ENCODE measurements at places on chromosomes 12 and 14. TPM values are rescaled to one million over a fixed set of nuclear protein-coding genes. Genes with fewer than 3 reads are reported as not detected.

DNA sequence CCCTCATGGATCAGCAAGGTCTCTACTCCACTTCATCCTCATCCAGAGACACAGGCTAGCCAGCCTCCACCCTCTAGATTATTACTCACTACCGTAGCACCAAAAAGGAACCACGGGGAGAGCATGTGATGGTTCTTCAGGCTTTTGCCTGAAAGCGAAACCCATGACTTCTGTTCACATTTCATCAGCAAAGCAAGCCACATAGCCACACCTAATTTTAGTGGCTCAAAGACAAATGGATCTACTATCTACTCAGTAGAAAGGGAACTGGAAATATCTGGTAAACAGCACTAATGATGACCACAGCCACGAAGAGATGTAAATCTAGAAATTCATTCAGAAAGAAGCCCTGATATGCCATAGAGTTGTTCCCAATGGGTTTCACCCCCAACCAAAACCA, 51.4 kb downstream of the VCPKMT start:
- DNase-seq: no peak

- no peak for DNase-seq
Measured at GRCh38 chr12:16297521-16297920, 20.0 kb upstream of the SLC15A5 start.

DNA sequence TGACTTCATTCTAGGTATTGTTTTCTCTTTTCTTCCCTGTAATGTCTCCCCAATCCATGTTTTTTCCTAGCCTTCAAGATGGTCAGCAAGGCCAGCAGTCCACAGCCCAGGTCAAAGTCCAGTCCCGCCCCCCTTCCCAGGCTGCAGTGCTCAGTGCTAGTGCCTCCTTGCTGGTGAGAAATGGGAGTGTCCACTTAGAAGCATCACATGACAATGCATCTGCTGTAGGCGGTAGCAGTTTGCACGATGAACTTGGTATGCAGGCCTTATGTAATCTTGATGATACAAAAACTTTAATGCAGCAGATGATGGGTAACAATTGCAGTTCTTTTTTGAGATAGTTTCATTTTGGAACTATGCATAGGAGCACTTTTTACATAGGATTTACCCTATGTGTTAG, 88.4 kb downstream of the PCNX1 start:
- DNase-seq: no peak

GRCh38 chr12:60165781-60166180, 570.0 kb downstream of the SLC16A7 start:
- no peak for DNase-seq

DNA sequence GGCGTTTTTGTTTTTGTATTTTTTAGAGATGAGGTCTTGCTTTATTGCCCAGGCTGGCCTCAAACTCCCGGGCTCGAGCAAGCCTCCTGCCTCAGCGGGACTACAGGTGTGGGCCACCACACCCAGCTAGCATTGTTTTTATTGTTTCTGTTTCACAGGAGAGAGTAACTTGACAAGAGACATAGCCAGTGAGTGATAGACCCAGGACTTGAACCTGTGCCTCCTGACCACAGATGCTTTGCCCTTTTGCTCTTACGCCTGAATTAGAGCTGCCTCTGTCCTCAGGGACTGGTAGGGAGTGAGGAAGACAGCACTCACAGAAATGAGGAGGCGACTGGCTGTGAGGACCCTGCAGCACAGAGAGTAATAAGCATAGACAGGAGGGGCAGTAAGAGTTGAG, 2.3 kb downstream of the EVL start:
- no peak for DNase-seq

DNA sequence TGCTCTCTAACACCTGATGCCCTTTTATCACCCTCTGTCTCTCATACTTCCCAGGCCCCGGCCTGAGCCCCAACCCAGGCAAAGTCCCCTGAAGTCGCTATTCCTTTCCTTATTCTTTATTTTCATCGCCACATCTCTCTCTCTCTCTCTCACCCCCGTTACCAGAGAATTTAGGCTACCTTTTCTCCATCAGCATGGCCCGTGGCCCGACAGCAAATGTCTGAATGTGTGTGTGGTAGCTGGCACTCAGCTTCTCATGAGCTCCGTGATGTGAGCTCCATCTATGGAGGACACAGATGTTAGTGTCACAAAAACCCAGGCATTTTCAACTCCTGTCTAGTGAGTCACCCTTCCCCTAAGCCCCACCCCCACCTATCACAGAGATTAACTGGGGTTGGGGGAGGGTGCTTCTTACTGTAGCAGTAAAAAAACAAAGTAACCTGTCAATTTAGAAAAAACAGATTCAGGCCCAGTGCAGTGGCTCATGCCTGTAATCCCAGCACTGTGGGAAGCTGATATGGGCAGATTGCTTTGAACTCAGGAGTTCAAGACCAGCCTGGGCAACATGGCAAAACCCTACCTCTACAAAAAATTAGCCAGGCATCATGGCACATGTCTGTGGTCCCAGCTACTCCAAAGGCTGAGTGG, 53.8 kb downstream of the VCPKMT start:
- DNase-seq: peak; percentile 55

DNA sequence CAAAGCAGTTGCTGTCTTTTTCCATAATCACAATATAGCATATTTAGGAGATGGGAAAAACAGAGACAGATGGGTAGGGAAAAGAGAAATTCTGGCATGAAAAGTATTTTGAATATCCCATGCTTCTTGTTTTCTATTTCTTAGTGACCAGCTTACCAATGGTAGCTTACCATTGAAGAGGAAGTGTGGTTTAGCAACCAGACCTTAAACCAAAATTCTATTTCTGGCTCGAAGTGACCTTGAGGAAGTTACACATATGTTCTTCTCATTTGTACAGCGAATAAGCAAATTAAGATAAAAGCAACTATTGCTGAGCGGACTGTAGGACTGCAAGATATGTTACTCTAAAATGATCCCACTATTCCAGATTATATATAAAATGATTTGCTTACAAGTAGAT, 82.9 kb downstream of the FGD4 start:
- no peak for DNase-seq

DNA sequence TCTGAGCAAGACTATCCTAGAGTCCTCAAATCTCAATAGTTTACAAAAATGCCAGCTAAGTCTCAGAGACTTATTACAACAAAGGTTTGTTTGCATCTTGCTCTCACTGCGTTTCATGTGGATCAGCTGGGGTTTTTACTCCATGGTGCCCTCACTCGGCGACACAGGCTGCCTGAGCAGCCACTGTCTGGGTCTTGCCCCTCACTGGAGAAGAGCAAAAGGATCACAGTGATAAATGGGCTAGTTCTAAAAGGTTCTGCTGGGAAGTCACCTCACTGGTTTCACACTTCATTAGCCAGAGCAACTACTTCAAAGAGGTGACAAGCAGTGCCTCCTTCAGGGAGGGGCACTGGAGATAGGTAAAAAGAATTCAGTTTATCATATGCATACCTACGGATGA, 392.0 kb downstream of the RPL10L start:
- no peak for DNase-seq

DNA sequence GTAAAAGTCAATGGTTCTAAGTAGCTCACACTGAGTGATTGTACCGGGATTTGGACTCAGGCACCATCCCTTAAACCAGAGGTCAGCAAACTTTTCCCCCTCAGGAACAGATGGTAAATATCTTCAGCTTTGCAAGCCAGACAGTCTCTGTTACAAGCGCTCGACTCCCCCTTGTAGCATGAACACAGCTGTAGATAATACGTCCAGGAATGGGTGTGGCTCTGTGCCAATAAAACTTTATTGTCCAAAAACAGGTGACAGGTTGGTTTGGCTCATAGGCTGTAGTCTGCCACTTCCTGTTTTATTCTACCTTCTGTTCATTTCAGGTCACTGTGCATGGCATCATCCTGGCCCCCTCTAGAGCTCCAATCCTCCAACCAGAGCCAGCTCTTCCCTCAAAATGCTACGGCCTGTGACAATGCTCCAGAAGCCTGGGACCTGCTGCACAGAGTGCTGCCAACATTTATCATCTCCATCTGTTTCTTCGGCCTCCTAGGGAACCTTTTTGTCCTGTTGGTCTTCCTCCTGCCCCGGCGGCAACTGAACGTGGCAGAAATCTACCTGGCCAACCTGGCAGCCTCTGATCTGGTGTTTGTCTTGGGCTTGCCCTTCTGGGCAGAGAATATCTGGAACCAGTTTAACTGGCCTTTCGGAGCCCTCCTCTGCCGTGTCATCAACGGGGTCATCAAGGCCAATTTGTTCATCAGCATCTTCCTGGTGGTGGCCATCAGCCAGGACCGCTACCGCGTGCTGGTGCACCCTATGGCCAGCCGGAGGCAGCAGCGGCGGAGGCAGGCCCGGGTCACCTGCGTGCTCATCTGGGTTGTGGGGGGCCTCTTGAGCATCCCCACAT, 7.6 kb downstream of the BDKRB1 start:
- no peak for DNase-seq

GRCh38 chr12:14514946-14515345, 52.7 kb downstream of the PLBD1 start:
- no peak for DNase-seq

GRCh38 chr14:104135904-104136471, 2.4 kb upstream of the KIF26A start:
- peak; percentile 90 for DNase-seq

DNA sequence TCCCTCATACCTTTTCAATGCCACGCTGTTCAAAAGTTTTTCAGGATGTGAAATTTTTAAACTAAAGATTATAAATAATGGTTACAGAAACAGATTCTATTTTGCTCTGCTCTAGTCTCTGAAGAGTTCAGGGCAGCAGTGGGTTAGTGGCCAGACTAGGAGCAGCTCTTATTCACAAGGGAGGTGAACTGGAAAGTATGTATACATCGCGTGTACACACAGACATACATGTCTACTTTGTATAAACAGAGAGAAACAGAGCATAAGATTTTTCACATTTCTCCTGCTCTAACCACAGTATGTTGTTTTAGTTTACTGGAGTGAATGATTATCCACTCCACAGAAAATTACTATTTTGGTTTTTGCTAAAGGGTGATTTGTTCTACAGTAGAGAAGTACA, 74.4 kb upstream of the CRY1 start:
- DNase-seq: no peak

DNA sequence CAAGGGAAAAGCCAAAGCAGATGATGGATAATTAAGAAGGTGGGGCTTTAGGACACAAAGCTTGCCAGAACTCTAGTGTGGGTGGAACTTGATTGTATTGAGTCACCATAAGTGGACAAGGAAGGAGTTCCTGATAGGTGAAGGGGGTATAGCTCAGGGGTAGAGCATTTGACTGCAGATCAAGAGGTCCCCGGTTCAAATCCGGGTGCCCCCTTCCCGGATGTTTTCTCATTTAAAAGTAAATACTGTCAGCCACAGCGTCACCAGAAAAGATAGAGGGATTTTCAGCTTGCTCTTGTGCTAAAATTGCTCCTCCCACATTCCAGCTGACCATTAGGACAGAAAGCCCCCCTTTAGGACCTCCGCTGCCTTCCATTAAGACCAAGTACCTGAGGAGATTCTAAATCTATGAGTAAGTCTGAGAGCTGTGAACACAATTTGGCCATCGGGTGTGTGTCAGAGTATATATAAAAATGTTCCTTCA, 36.6 kb downstream of the DCAF4 start:
- DNase-seq: no peak

GRCh38 chr12:93518725-93519124, 51.4 kb downstream of the MRPL42 start:
- no peak for DNase-seq

The ASB2 gene
- 0.15 TPM for polyA plus RNA-seq

The KLRF1 gene
- polyA plus RNA-seq: not detected

The TTC8 gene
- 73.9 TPM for polyA plus RNA-seq

The CHFR gene
- 31.6 TPM for polyA plus RNA-seq

The SIX1 gene
- 52.1 TPM for polyA plus RNA-seq

The RDH12 gene
- polyA plus RNA-seq: not detected

The SP1 gene
- polyA plus RNA-seq: 12.9 TPM
